ENCODE measurements at places on chromosomes 1 and 21. TPM values are rescaled to one million over a fixed set of nuclear protein-coding genes. Genes with fewer than 3 reads are reported as not detected.

- DNase-seq: no peak
These were observed 21.9 kb downstream of the NTNG1 start for GRCh38 chr1:107162745-107163144.

- no peak for DNase-seq
These were observed 796.2 kb downstream of the PLA2G4A start for GRCh38 chr1:187624812-187625545.

The RAB29 gene
- 149 TPM for total RNA-seq

GRCh38 chr1:214847071-214847810, 235.3 kb upstream of the KCNK2 start:
- DNase-seq: no peak

The SPRR2G gene
- total RNA-seq: not detected

The OR6K6 gene
- not detected for total RNA-seq

GRCh38 chr1:208825300-208825699, 581.1 kb upstream of the PLXNA2 start:
- no peak for DNase-seq

GRCh38 chr1:56029319-56030003, 549.9 kb downstream of the PLPP3 start:
- no peak for DNase-seq

The CFHR3 gene
- not detected for total RNA-seq

DNA sequence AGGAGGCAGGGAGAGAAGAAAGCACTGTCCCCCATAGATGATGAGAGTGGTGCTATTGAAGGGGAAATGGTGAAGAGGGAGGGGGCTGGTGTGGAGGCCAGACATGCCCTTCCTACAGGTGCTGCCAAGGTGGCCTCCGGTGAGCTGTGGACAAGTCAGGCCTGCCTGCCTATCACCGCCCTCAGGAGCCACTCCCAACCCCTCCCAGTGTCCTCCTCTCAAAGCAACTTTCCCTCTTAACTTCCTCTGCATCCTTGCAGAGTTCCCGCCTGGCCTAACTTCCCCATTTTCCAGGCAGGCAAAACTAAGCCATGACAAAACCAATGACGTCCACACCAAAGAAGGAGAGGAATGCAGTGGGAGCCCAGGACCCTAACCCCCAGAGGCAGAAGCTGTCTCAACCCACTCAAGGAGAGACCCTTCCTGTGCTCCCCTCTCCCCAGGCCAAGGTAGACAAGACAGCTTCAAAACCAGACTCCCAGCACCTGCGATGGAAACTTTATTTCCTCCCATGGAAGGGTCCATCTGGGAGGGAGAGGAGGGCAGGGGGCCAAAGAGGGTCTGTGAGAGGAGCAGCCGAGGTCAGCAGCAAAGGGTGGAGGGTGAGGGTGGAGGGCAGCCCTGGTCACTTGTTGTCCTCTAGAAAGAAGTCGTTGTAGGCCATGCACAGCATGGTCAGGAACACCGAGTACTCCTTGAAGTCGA, 1.0 kb upstream of the S100A6 start:
- no peak for DNase-seq

GRCh38 chr1:41622859-41623732, 138.6 kb upstream of the EDN2 start:
- DNase-seq: no peak

GRCh38 chr1:84525779-84526178, 19.4 kb upstream of the GNG5 start:
- DNase-seq: no peak

The TRPM2 gene
- total RNA-seq: 2.4 TPM

DNA sequence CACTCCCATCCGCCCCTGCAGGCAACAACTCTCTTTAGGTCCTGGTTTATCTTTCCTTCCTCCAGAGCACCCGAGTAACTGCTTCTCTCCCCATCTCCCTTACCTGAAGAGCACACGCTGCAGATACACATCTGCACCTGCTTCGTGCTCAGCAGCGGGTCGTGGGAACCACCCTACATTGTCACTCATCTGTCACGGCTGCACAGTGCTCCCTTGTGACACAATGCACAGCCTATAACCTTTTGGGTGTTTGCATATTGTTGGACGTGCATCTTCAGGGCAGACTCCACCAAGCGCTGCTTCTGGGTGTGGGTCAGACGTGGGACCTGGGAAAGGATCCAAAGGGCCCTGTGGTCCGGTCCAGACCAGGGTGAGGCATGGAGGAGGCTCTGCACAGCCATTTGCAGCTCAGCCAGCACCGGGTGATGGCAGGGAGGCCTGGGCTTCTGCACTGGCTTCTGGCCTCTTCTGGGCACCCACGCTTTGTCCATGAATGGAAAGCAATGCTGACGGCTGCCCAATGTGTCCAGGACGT, 42.5 kb downstream of the WDR4 start:
- peak; percentile 10 for DNase-seq

GRCh38 chr1:158022554-158023312, 29.3 kb downstream of the KIRREL1 start:
- no peak for DNase-seq

GRCh38 chr1:151325231-151325630, 2.0 kb downstream of the PI4KB start:
- DNase-seq: no peak

GRCh38 chr1:151265446-151266236, 11.1 kb downstream of the PSMD4 start:
- no peak for DNase-seq

- DNase-seq: no peak
These were observed 9.7 kb upstream of the STIL start for GRCh38 chr1:47323599-47324031.

DNA sequence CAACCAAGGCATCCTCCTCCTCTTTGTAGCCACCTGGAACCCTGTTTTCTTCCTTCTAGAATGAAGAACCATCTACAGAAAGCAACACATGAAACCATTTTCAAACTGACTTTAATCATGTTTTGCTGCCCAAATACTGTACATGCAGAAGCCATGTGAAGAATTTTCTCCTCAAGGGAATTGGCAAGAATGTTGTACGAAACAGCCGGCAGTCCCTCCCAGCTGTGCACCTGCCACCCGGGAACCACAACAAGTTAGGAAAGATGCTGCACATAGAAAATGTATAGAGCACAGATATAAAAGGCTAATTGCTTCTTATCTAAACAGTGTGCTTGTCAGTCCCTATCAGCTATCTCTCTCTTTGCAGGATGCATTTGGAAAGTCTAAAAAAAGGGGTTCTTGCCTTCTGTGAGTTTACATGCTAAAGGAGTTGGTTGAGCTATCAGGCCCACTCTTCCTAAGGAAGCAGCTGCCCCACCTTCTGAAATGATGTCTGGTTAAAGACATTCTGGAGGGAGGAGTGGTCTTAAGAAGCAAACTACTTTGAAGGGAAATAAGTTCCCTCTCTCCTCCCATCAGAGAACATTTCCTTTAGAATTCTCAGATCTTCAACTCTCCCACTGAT, 44.8 kb downstream of the RIMS3 start:
- no peak for DNase-seq

Data from activated B cell treated with CpG ODN at 0.5 μM for 24 hours (primary cell).